ENCODE measurements at places on chromosomes 7 and 10. TPM values are rescaled to one million over a fixed set of nuclear protein-coding genes. Genes with fewer than 3 reads are reported as not detected.

The DDC gene
- polyA plus RNA-seq: not detected

GRCh38 chr7:30776971-30777370 lies 5.8 kb downstream of the MINDY4 start:
- DNase-seq: no peak

DNA sequence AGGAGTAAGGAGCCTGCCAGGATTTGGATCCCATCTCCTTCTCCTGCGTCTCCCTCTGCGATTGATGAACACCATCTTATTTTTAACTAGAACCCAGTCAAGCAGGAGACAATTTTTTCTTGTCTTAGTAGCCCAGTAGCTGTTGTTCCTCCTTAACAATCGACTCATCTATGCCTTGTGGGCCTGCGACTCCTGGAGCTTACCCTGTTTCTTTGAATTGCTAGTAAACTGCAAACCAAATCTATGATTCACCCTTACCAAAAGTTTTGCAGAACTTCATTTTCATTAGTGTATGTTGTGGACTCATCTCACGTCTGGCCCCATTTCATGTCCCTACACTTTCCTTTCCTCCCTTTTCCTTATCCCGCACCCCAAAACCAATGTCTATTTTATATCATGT lies 37.7 kb downstream of the TRIL start:
- no peak for DNase-seq

The PLXDC2 gene
- 39.1 TPM for polyA plus RNA-seq

The WDR86 gene
- polyA plus RNA-seq: 1.7 TPM

DNA sequence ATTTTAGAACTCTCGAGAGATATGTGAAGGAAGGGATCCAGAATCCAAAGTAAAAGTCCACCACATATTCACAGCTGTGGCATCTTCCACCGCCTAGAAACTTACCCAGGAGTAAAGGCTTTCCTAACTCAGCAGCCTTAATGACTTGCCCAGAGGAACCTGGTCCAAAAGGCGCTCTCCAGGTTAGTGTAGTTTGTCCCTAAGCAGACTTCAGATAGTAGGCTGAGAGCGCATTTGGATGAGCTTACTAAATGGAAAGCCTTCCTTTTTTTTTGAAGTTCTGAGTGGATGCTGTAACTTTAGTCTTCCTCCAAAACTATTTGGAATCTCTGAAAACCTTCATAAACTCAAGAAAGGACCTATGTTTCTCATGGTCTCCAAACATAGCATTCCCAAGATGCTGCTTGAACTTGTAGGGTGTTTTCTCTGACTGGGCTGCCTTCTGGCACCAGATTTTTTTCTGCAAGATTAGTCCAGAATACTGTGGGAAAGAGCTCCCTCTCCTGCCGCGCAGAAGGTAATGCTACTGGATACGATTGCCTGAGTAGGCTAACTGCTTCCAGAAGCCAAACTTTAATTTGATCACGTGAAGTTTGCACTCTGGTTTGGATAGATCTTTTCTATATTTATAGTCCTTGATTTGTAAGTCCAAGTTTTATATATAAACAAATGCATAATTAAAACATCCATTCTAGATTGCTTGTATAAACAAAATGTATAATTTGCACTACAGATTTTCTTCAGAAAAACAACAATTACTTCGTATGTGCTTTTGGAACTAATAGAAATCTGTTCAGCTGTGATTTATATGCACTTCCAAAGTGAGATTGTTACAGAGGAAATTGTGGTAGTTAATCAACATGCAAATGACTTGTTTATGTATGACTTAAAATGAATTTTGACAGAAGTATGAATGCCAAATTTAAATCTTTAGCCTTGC lies 19.6 kb upstream of the GPR37 start:
- DNase-seq: peak; percentile 79

The RHBDD2 gene
- polyA plus RNA-seq: 29.3 TPM

- DNase-seq: no peak
Measured at GRCh38 chr10:74787457-74787856, 38.9 kb upstream of the KAT6B start.

DNA sequence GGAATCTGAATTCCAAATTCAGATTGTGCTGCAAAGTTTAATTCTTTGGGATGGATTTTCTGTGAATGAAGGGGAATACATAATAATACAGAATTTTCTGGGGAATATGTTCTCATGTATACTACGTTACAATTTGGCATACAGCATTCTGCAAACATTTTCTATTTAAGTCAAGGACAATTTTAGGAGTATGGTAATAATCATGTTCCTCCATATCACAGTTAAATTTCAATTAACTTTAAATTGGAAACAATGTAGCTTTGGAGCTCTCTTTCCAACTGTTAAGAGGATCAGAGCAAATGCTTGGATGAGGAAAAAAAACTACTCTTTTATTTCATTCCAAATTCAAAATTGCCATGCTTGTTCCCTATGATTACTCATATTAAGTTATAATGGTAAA lies 217.5 kb downstream of the JAZF1 start:
- peak; percentile 32 for DNase-seq

The FGF8 gene
- polyA plus RNA-seq: 0.18 TPM

DNA sequence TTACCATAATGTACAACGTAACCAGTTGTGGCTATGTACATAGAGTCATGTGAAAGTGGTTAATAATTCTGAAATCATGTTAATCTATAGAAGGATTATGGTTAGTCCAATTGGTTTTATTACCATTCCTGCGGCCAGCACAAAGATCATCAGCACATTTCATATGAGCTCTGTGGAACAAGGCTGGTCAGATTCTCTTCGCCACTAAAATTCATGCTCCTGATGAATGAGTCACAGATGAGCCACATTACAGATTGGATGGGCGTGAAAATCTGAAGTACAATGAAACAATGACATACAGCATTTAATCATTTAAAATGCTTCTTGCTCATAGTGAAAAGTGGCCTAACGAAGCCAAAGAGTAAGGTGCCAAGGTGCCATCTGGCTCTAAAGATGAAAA lies 716.2 kb upstream of the PHF14 start:
- DNase-seq: no peak

The VKORC1L1 gene
- polyA plus RNA-seq: 23.5 TPM

DNA sequence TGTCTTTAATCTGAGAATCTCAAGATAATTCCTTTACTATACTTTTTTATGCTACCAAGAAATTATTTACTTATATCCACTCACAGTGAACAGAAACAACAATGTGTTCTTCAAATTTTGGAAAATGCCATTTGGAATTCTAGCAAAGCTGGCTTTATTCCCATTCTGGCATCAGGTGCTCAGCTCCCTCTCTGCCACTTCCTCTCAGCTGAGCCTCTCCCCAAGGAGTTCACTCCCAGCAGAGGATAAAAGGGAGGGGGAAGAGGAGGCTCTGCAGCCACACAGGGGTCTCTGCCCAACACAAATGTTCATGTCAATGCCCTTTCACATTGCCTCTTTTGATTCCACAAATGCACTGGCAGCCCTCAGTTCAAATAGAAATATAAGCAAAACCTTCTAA lies 116.9 kb downstream of the CPEB3 start:
- no peak for DNase-seq

The AIMP2 gene
- 30.2 TPM for polyA plus RNA-seq

The LRRC18 gene
- 0.15 TPM for polyA plus RNA-seq

DNA sequence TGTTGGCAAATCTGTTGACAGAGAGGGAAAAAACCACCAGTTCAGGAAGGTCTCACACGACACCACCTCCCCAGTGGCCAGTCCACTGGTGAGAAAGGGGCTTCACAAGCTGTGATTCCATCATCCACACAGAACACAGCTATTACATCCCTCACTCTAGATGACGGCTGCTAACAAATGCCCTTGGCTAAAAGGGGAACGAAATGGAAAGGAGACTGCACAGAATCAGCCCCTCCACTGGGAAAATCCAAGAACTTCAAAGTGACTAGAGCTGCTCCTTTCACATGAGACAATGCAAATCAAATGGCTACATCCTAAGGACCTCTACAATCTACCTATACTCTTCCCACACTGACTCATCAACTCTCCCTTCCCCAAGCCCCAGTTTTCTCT lies 5.6 kb downstream of the PARP12 start:
- no peak for DNase-seq

DNA sequence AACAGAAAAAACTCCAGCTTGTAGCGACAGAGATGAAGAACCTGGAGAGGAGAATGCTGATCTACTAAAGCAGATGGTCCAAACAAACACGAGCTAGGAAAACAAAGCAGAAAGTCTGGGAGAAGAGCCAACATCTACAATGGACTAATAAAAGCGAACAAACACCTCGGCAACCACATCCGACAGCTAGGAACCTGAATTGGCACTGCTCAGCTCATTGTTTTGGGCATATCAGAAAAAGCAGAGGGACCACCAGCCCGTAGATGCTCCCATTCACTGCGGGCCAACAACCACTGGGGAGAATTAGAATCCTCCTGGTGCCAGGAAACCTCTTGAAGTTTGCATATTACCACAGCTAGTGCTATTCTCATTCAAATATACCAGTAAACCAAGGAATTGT lies 204.7 kb downstream of the NXPH1 start:
- DNase-seq: peak; percentile 10

The TFEC gene
- polyA plus RNA-seq: 1.4 TPM

The CDC14C gene
- polyA plus RNA-seq: not detected

DNA sequence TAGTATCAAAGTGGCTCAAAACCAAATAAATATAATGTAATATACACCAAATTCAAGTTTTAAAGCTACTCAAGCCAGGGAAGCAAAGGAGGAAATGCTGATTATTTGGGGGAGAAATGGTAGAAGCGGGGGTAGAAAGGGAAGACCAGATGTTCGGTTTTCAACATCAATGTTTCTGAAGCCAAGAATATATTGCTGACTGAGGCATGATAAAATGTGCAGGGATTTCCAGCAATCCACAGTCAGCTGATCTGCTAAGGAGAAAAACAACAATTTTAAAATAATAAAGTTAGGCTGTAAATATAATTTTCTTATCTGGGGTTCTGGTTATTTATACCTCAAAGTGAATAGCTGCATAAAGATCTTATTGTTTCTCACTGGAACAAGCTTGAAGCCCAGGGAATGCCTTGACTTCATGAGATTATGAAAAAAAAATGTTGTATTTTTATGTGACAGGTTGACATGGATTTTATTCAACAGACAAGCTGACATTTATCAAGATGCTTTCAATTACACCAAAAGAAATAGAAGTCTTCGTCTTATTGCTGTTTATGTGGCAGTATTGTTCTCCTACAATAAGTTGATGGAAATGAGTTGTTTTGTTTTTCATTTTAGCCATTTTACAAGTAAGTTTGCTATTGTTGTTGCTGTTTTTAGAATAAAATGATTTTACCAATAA lies 28.6 kb upstream of the BMPER start:
- peak; percentile 66 for DNase-seq

- no peak for DNase-seq
Measured at GRCh38 chr10:15627617-15628196, 92.0 kb downstream of the ITGA8 start.

- no peak for DNase-seq
Measured at GRCh38 chr7:141691540-141691939, 10.4 kb downstream of the DENND11 start.

DNA sequence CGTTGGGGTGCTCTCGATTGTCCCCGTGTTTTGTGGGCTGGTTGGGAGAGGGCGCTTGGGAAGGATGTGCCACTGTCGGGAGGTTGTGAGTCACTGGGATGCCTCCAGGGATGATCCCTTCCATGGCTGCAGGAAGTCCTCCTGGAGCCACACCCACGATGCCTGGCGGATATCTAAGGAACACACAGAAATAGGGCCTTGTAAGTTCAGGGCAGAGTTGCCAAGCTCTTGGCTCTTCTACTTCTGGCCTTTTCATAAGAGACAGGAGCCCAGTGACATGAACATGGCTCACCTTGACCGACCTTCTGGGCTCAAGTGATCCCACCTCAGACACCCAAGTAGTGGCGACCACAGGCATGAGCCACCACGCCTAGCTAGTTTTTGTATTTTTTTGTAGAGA lies 47.6 kb downstream of the ZRANB1 start:
- DNase-seq: no peak

DNA sequence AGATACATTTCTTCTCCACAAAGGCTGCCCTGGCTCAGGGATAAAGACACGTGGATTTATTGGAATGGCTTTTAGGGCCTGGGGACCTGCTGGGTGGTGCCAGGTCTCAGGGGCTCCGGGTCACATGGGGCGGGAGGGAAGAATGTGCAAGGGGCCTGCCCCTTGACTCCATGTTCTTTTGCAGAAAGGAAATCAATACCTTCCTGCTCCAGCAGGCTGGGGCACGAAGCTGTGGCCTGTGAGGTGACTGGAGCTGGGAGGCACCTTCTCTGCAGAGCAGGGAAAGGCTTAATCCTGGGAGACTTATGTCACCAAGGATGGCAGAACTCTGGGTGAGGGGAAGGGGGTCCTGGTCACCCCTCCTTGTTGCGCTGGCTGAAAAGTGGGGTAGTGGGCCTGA lies 42.3 kb upstream of the GNA12 start:
- no peak for DNase-seq

DNA sequence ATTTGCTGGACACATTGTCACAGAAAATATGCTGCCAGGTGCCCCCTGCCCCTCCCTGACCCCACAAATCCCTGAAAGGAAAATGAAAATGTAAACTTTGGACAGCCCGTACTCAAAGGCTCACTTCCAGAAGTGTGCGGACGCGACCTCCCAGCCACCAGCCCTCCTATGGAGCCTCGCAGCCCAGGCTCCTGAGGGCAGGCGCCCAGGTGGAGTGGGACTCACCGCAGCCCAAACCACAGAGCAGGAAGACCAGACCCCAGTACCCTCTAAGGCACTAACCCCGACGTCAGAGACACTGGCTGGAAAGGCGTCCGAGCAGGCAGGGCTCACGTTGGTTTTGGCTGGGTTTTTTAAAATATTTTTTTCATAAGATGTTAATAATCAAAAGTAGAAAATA lies 57.3 kb downstream of the CSGALNACT2 start:
- DNase-seq: no peak

- DNase-seq: no peak
Measured at GRCh38 chr7:44282601-44283171, 42.7 kb downstream of the CAMK2B start.

DNA sequence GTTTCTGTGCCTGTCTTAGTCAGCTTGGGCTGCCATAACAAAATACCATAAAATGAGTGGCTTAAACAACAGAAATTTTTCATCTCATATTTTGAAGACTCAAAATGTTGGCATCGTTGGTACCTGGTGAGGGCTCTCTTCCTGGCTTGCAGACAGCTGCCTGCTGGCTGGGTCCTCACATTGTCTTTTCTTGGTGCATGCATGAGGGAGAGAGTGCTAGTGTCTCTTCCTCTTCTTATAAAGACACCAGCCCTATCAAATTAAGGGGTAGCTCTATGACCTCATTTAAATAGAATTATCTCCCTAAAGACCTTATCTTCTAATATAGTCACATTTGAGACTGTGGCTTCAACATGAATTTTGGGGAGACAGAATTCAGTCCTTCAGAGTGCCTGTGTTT lies 39.9 kb downstream of the ST8SIA6 start:
- DNase-seq: no peak

The LIPF gene
- polyA plus RNA-seq: not detected

- DNase-seq: no peak
Measured at GRCh38 chr7:40608321-40609075, 473.7 kb downstream of the SUGCT start.

The PTPRN2 gene
- 2.2 TPM for polyA plus RNA-seq

- DNase-seq: no peak
Measured at GRCh38 chr7:73734619-73735527, 3.7 kb downstream of the ABHD11 start.

GRCh38 chr7:46576950-46577349 lies 655.9 kb upstream of the IGFBP3 start:
- DNase-seq: no peak

Data from muscle of back (tissue), 13 donors.